ENCODE measurements at places on chromosomes 5 and 9. TPM values are rescaled to one million over a fixed set of nuclear protein-coding genes. Genes with fewer than 3 reads are reported as not detected.

CDHR2 gene
- total RNA-seq, result under 0.01 TPM

C6 gene
- 0.41 TPM for total RNA-seq

ISOC1 gene
- 31.0 TPM for total RNA-seq

FTMT gene
- total RNA-seq, result not detected

C9orf153 gene
- not detected for total RNA-seq

CLIC3 gene
- not detected for total RNA-seq

PRSS3 gene
- 1.2 TPM for total RNA-seq

ERCC8 gene
- total RNA-seq, result 31.8 TPM

INSL4 gene
- total RNA-seq, result not detected

IFNB1 gene
- total RNA-seq, result not detected

TMEM174 gene
- total RNA-seq, result not detected

ASS1 gene
- total RNA-seq, result 16.7 TPM

SLC6A7 gene
- total RNA-seq, result 2.9 TPM

ORM2 gene
- not detected for total RNA-seq

TSLP gene
- not detected for total RNA-seq

FBP2 gene
- not detected for total RNA-seq

RNF208 gene
- total RNA-seq, result 0.82 TPM

C8G gene
- not detected for total RNA-seq

ZNF366 gene
- 0.82 TPM for total RNA-seq

DNA sequence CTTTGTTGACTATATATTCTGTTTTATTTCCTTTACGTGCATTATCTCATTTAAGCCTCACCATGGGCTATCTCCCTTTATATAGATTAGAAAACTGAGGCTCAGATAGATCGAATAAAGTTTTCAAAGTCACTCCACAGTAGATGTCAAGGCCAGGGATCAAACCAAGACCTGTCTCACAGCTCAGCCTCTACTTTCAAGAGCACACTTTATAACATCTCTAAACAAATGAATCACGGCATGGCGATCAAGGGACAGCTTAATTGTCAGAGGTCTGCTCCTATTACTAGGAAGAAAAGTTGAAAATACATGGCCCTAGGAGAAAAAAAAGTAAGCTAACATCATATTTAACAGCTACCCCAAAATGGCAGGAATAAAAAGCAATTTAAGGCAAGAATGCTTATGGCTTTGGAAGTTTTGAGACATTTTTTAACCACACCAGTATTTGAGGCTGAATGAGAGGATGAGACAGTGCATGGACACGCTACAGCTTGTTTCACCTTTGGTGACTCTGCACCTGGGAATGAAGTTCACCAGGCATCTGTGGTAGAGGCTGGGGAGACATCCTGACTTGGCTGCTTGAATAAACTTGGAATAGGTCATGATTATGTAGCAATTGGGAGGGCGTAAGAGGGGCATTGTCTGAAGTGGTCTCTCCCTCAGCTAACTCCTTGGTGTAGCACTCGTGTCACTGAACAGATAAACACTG, 486.8 kb upstream of the WWC1 start:
- DNase-seq, result no peak

- DNase-seq, result no peak
Observed at GRCh38 chr5:106801554-106801953, 869.2 kb downstream of the EFNA5 start.

- DNase-seq, result no peak
Observed at GRCh38 chr5:109399092-109399759, 10.5 kb downstream of the PJA2 start.

DNA sequence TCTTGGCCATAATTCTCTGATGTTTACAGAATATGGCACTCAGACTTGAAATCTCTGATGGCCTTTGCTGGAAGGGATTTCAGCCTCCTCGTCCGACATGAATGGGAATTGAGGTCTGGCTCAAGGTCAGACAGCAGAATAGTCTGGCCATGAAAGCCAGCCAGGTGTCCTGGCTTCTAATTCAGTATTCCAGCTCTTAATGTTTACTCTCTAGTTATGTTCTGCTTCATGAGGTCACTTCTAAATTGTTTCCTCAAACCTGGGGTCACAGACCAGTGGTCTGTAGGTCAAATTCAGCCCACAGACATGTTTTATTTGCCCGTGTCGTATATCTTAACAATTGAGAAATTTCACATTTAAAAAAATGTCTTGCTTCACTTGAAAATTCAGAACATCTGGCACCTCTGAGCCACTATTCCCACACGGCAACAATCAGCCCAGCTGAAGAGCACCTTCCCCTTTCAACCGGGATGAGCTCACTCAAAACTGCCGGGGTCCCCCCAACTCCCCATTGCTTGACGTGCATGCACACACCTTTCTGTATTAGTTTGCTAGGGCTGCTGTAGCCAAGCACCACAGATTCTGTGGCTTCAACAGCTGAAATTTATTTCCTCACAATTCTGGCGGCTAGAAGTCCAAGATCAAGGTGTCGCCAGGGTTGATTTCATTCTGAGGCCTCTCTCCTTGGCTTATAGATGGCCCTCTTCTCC, 243.5 kb downstream of the ENC1 start:
- no peak for DNase-seq

- DNase-seq, result peak; percentile 19
Observed at GRCh38 chr9:8895861-8896224, 1096.3 kb upstream of the DMAC1 start.

- DNase-seq, result no peak
Observed at GRCh38 chr5:6083311-6083978, 294.9 kb downstream of the MED10 start.

DNA sequence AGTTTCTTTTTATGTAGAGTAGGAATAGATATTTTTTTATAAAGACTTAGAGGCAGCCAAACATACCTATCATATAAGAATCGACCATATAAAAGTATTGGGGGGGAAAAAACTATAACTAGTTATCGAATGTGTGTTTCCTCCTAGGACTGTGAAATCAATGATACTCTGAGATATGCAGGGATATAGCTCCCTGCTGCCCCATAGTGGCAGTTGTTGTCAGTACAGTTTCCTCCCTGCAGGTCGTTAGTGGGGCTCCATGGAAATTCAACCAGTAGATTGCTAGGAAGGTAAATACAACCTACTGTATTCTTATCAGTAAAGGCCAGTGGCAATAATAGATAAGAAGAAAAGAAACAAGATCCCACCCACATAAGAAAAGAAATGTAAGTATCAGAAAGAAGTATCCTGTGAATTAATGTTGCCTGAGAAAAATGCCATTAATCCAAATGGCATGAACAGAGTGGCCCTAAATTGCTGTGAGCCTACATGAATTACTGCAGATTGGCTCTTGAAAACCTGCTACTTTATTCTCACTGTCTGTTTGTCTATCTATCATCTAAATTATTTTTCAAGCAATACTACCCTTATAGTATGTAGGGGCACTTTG, 136.9 kb upstream of the FBN2 start:
- DNase-seq, result no peak

DNA sequence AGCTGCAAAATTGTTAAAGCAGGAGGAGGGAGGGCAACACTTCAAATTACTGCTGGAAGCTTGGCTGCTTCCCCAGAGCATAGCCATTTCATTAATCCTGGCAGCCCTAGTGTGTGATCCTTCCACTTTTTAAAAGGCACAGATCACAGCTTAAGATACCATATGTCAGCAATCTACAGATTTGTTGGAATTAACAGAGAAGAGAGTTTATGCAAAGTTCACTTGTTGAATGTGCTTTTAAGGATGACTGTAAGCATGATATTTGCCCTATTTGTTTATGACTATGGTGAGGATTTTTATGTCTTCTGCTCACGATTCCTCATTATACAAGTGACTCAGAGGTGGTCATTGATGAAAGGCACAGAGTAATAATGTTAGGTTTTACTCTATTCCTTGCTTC, 156.0 kb upstream of the CDKN2B start:
- no peak for DNase-seq

DNA sequence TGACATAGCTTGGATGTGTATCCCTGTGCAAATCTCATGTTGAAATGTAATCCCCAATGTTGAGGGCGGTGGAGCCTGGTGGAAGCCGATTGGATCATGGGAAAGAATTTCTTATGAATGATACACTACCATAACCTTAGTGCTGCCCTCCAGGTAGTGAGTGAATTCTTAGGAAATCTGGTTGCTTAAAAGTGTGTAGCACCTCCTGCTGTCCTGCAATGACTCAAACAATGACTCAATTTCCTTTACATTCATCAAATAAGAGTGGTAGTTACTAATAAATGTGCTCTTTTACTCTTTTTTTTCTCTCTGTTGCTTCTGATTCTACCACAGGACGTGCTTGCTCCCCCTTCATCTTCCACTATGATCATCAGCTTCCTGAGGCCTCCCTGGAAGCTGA, 1696.0 kb upstream of the CDH9 start:
- DNase-seq, result no peak

- DNase-seq, result peak; percentile 83
Observed at GRCh38 chr9:97984188-97985057, 1.3 kb downstream of the ANP32B start.

GRCh38 chr9:109735801-109736200, 44.2 kb upstream of the PALM2AKAP2 start:
- DNase-seq, result no peak

GRCh38 chr5:163880302-163880701, 374.9 kb downstream of the MAT2B start:
- DNase-seq, result no peak

DNA sequence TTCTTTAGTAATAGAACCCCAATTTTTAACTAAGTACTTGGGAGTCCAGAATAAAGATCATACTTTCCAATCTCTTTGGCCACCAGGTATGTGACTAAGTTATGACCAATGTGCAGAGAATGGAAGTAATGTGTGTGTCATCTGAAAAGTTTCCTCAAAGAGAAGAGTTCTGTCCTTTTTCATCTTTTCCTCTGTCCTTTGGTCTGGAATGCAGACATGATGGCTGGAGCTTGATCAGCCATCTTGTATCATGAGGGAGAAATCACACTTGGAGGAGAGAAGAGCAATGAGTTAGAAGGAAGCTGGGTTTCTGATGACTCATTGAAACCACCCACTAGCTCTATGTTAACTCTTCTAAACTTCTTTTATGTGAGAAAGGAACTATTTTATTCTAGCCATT, 5.5 kb upstream of the CPEB4 start:
- DNase-seq, result no peak

- no peak for DNase-seq
Observed at GRCh38 chr9:71678999-71679398, 89.3 kb downstream of the CEMIP2 start.

- DNase-seq, result no peak
Observed at GRCh38 chr5:166602271-166602670, 1689.2 kb upstream of the WWC1 start.

GRCh38 chr5:96259151-96259772, 173.8 kb downstream of the PCSK1 start:
- DNase-seq, result no peak

DNA sequence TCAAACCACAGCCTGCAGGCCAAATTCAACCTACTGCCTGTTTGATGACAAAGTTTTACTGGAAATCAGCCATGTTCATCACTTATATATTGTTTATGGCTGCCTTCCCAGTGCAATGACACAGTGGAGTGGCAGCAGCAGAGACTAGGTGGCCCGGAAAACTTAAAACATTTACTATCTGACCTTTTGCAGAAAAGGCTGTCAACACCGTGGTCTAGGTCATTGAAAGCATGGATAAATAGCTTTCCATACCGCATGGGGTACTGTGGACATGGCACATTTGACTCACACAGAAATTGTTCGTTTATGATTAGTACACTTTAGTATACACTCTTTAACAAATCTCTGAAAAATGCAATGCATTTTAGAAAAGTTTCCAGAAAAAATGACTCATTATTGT, 298.3 kb upstream of the EFNA5 start:
- no peak for DNase-seq

DNA sequence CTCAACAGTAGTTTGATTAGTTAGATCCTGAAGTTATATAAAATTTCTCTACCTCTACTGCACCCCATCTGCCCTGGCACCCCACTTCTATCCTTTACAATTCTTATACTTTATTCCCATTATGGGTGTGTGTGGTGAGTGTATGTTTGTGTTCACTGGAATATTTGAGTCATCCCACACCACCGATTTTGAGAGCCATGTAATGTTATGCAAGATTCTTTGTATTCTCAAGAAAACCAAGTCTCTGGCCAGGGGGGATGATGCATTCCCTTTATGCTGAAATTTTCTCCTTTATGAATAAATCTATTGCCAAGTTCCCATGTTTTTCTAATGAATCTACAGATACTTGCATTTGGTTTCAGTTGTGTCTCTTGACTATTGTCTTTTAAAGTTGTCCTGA, 266.8 kb downstream of the ARHGEF28 start:
- no peak for DNase-seq
